K562 (cell line): ENCODE measurements at places on chromosomes 6 and 20. TPM values are rescaled to one million over a fixed set of nuclear protein-coding genes. Genes with fewer than 3 reads are reported as not detected.

The CAP2 gene
- total RNA-seq = not detected in 2 replicates

The AGPAT1 gene
- 107 and 109 TPM in 2 replicates for total RNA-seq

The EFCAB8 gene
- not detected in 2 replicates for total RNA-seq

The RTN4IP1 gene
- 23.1 and 24.4 TPM in 2 replicates for total RNA-seq

The SMLR1 gene
- total RNA-seq = 0.07 TPM in 1 of 2 replicates, not detected in the other

The VWA7 gene
- total RNA-seq = 1.8 and 2.9 TPM in 2 replicates

The MAS1L gene
- not detected in 2 replicates for total RNA-seq

The RIPOR2 gene
- 0.47 and 1.1 TPM in 2 replicates for total RNA-seq

The IYD gene
- total RNA-seq = not detected in 2 replicates

The CD164 gene
- 164 and 169 TPM in 2 replicates for total RNA-seq

The ARFGAP1 gene
- 85.3 and 102 TPM in 2 replicates for total RNA-seq

The DNMT3B gene
- 69.5 and 74.8 TPM in 2 replicates for total RNA-seq

The SNRPB gene
- total RNA-seq = 428 and 431 TPM in 2 replicates

The MOXD1 gene
- 0.04 TPM in 1 of 2 replicates, not detected in the other for total RNA-seq

The ELOVL4 gene
- not detected in 2 replicates for total RNA-seq

- H3K4me3 ChIP-seq = no peak overlapping the region
- H3K36me3 ChIP-seq = no peaks in the 10 kb centered on the region
- H3K4me1 ChIP-seq = peaks cover 11% of the 10 kb centered on the region; the same call in 2 of the 3 replicates
Measured at GRCh38 chr6:126153661-126154060, 167.3 kb downstream of the TRMT11 start.

DNA sequence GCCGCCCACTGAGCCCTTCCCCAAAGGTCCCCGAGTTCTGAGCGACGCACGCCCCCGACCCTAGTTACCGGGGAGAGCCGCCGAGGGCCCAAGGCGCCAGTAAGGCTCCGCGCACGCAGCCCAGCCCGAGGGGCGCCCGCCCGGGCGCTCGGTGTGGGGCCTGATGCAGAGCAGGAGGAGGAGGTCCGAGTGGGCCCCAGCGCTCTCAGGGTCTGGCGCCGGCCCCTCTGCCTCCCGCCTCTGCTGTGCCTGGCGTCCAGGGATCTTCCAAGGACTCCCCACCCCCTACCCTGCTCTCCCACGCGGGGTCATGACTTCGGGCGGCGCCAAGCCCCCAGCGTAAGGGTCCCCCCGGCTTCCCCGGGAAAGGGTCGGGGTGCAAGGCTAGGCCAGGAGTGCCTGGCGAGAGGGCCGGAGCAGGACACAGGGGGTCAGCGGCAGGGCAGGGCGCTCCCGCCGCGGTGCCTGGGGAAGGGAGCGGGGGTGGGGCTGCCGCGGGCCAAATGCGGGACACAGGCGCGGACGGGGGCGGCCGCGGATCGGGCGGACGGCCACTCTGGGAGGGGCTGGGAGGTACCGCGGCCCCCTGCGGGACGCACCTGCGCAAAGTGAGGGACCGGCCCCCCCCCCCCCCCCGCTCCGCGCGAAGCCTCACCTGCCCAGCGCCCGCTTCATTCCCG, 637 bp downstream of the ABHD12 start:
- peaks cover 8% of the 10 kb centered on the region; the same call in 1 of the 3 replicates for H3K36me3 ChIP-seq
- H3K27ac ChIP-seq = peak overlapping the region; percentile 66; the same call in 2 of the 3 replicates
- no peaks in the 10 kb centered on the region for H3K27me3 ChIP-seq
- DNase-seq = peak; percentile 67
- peak overlapping the region; percentile 62 for H3K4me3 ChIP-seq

GRCh38 chr6:161233986-161234661, 39.7 kb downstream of the AGPAT4 start:
- no peak overlapping the region for H3K4me3 ChIP-seq
- no peaks in the 10 kb centered on the region for H3K27me3 ChIP-seq
- no peak overlapping the region for H3K27ac ChIP-seq

DNA sequence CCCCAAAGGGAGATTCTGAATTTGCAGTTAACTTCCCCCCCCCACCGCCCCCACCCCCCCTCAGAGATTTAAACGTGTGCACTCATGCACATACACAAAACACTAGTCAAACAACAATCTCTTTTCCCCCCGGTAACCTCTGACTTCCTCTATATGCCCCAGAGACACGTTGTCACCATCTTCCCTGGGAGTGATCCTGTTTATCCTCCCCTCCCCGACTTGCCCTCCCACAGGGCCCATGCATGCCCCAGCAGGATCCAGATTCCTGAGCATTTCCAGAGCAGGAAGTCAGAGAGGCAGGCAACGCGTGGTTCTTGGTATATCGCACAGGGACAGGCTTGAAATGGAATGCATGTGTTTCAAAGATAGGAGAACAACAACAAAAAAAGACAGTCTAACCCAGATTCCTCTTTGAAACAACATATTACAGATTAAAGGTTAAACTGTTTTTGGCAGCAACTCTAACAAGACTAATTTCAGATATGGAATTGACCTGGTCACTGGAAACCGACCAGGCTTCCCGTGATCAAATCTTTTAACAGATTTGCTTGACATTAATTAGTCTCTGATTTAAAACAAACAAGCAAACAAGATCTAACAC, 1.3 kb downstream of the BLCAP start:
- peaks cover 32% of the 10 kb centered on the region for H3K4me1 ChIP-seq
- peak; percentile 68 for DNase-seq
- H3K4me3 ChIP-seq = peak overlapping the region; percentile 84
- H3K27me3 ChIP-seq = no peaks in the 10 kb centered on the region
- peak overlapping the region; percentile 97; the same call in 2 of the 3 replicates for H3K27ac ChIP-seq

GRCh38 chr20:48523191-48523995, 304.4 kb downstream of the PREX1 start:
- H3K4me1 ChIP-seq = no peaks in the 10 kb centered on the region
- H3K36me3 ChIP-seq = no peaks in the 10 kb centered on the region
- peak; percentile 46 for DNase-seq
- H3K27me3 ChIP-seq = peaks cover 11% of the 10 kb centered on the region
- no peak overlapping the region for H3K27ac ChIP-seq

DNA sequence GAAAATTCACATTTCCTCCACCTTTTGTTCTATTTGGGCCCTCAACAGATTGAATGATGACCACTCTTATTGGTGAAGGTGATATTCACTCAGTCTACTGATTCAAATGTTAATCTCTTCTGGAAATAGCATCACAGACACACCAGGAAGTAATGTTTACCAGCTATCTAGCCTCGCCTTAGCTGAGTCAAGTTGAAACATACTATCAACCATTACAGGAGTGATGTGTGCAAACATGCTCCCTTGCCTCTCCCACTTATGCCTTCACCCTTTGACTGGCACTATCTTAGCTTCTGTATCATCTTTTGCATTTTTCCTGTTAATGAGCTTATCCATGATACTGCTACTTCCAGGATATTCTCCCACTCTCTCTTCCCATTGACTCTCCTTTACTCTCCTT, 191.9 kb downstream of the CENPW start:
- no peak for DNase-seq
- no peaks in the 10 kb centered on the region for H3K36me3 ChIP-seq
- H3K4me1 ChIP-seq = no peaks in the 10 kb centered on the region
- no peak overlapping the region for H3K4me3 ChIP-seq

GRCh38 chr20:48154040-48154765, 368.9 kb upstream of the SULF2 start:
- H3K27me3 ChIP-seq = peaks cover 26% of the 10 kb centered on the region
- no peaks in the 10 kb centered on the region for H3K36me3 ChIP-seq
- no peaks in the 10 kb centered on the region for H3K4me1 ChIP-seq
- no peak for DNase-seq
- no peak overlapping the region for H3K4me3 ChIP-seq

DNA sequence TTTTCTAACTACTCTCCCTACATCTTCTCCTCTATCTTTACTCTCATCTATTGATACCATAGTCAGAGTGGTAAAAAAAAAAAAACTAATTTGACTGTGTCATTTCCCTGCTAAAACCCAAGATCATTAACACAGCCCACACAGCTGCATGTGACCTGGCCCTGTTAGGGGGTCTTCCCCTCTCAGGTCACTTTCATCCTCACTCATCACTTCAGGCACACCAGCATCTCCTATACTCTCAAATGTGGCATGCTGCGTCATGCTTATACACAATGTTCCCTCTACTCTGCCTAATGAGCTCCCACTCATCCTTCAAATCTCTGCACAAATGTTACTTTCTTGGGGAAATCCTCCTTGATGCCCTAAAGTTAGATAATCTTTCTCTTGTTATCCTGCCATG, 86.8 kb downstream of the CDK19 start:
- H3K4me1 ChIP-seq = no peaks in the 10 kb centered on the region
- no peak for DNase-seq
- no peak overlapping the region for H3K27ac ChIP-seq
- no peak overlapping the region for H3K4me3 ChIP-seq
- no peaks in the 10 kb centered on the region for H3K36me3 ChIP-seq
- no peaks in the 10 kb centered on the region for H3K27me3 ChIP-seq

DNA sequence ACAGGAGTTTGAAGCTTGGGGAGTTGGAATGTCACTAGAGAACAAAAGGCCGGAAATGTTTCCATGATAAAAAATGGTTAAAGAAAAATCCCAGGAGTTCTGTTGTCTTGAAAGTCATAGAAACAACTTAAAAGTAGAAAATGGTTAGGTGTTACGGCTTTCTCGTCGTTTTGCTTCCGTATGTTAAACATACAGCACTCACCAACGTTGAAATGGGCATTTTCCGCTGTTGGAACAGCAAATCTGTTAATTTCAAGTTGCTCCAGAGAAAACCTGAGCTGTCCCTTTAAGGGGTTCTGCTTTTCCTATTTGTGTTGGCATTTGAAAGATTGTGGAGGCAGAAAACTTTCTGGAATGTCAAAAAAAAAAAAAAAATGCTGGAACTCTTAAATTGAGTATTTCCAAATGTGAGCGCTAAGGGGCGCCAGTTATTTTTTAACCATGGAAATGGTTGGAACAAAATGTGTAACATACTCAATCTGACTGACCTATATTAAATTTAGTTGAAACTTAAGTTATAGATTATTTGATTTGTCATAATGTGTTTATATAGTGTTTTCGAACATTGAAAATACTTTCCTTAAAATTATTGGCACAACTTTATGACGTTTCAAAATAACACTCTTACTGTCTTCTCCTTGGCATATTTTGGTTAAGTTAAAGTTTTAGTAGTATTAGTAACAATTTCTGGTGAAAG, 2.2 kb downstream of the QKI start:
- H3K27me3 ChIP-seq = no peaks in the 10 kb centered on the region
- no peaks in the 10 kb centered on the region; the same call in 2 of the 3 replicates for H3K36me3 ChIP-seq
- DNase-seq = peak; percentile 79
- H3K27ac ChIP-seq = peak overlapping the region; percentile 93

- H3K4me1 ChIP-seq = no peaks in the 10 kb centered on the region
- no peaks in the 10 kb centered on the region for H3K36me3 ChIP-seq
- no peak for DNase-seq
- no peak overlapping the region for H3K4me3 ChIP-seq
Measured at GRCh38 chr20:22080985-22081384, 375.5 kb downstream of the PAX1 start.

GRCh38 chr6:33590531-33591198, 10.6 kb upstream of the BAK1 start:
- DNase-seq = peak; percentile 63
- H3K27me3 ChIP-seq = no peaks in the 10 kb centered on the region
- H3K4me3 ChIP-seq = no peak overlapping the region
- H3K36me3 ChIP-seq = no peaks in the 10 kb centered on the region
- peak overlapping the region; percentile 55; the same call in 1 of the 3 replicates for H3K27ac ChIP-seq

- H3K36me3 ChIP-seq = no peaks in the 10 kb centered on the region
- H3K4me1 ChIP-seq = no peaks in the 10 kb centered on the region
- H3K27ac ChIP-seq = no peak overlapping the region
Measured at GRCh38 chr6:53916804-53917463, 122.1 kb downstream of the LRRC1 start.

GRCh38 chr6:16359563-16359962, 121.2 kb downstream of the GMPR start:
- H3K4me1 ChIP-seq = peaks cover 7% of the 10 kb centered on the region; the same call in 1 of the 2 replicates
- peaks cover 63% of the 10 kb centered on the region for H3K27me3 ChIP-seq
- no peak for DNase-seq
- H3K4me3 ChIP-seq = no peak overlapping the region
- no peak overlapping the region for H3K27ac ChIP-seq

GRCh38 chr6:33570806-33571636, 9.1 kb downstream of the BAK1 start:
- peak overlapping the region; percentile 41 for H3K4me3 ChIP-seq
- DNase-seq = peak; percentile 93
- H3K4me1 ChIP-seq = peaks cover 23% of the 10 kb centered on the region
- peak overlapping the region; percentile 61 for H3K27ac ChIP-seq
- peaks cover 29% of the 10 kb centered on the region; the same call in 2 of the 3 replicates for H3K36me3 ChIP-seq

GRCh38 chr6:114576330-114576729, 233.5 kb upstream of the HS3ST5 start:
- no peaks in the 10 kb centered on the region for H3K36me3 ChIP-seq
- H3K4me1 ChIP-seq = no peaks in the 10 kb centered on the region

GRCh38 chr6:139344186-139344963, 30.1 kb downstream of the CITED2 start:
- H3K4me1 ChIP-seq = no peaks in the 10 kb centered on the region
- DNase-seq = no peak
- no peak overlapping the region for H3K27ac ChIP-seq
- no peaks in the 10 kb centered on the region for H3K36me3 ChIP-seq
- H3K4me3 ChIP-seq = no peak overlapping the region

- H3K4me1 ChIP-seq = 0 out of 3 replicates have a peak, but pooled peaks cover 4% of the 10 kb centered on the region
- H3K27me3 ChIP-seq = peaks cover 82% of the 10 kb centered on the region
- H3K27ac ChIP-seq = no peak overlapping the region
- no peak overlapping the region for H3K4me3 ChIP-seq
- DNase-seq = no peak
- H3K36me3 ChIP-seq = no peaks in the 10 kb centered on the region
Measured at GRCh38 chr6:37779902-37780628, 39.5 kb upstream of the ZFAND3 start.

DNA sequence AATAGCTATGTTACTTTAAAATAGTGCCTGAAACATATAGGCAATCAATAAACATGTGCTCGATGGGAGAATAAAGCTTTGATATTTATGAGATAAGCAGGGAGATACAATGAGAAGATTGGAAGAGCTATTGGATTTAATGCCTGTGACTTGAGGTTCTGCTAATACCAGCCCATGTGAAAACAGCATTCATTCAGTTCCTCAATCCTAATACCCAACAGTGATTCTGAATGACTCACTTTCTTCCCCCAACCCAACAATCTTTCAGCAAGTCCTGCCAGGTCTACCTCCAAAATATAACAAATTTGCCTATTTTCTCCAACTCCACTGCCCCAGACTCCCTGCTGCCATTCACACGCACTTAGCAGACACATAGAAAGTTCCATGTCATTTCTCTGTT, 26.6 kb upstream of the KLHL31 start:
- H3K27ac ChIP-seq = no peak overlapping the region
- H3K4me1 ChIP-seq = no peaks in the 10 kb centered on the region; the same call in 1 of the 2 replicates
- no peak for DNase-seq
- H3K36me3 ChIP-seq = no peaks in the 10 kb centered on the region

DNA sequence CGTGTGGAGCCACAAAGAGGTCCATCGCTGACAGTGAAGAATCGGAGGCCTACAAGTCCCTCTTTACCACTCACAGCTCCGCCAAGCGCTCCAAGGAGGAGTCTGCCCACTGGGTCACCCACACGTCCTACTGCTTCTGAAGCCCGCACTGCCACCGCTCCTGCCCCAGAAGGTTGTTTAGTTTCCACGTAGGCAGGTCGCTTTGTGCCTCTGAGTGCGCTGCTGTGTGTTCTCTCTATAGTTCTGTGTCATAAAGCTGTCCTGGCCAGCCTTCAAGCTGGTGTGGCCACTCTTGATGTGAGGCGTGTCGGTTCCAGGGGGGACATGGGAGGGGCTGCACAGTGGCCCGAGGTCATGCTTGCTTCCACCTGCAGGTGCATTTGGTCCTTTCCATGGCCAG, 6.4 kb upstream of the FAM209A start:
- peaks cover 54% of the 10 kb centered on the region; the same call in 2 of the 3 replicates for H3K36me3 ChIP-seq
- DNase-seq = no peak
- H3K27ac ChIP-seq = no peak overlapping the region
- H3K4me1 ChIP-seq = no peaks in the 10 kb centered on the region
